ENCODE measurements at places on chromosomes 1 and 21.
A peak's percentile ranks its signal among the peaks of the same experiment; 100 is the strongest.

GRCh38 chr1:244444854-244445253 lies 6.9 kb downstream of the ADSS2 start:
- no peak for DNase-seq

- peak; percentile 55 for DNase-seq
Measured at GRCh38 chr1:167066333-167067122, 23.6 kb downstream of the GPA33 start.

DNA sequence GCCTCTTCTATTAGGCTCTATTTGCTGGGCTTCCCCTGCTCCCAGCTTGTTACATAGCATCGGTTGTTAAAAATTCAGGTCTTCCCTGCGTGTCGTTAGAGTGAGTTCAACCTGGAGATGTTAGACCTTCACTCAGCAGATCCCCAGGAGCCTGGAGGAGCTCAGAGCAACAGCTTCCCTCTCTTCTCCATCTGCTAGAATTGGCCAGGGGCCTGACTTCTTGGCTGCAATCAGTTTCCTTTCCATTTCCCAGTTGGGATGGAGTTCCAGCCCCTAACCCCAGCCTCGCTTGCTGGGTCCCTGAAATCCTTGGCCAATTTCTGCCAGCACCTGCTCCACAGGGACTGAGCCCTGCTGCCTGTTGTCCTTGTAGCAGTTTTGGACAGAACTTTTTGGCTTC lies 55.9 kb downstream of the MT1HL1 start:
- DNase-seq = no peak

DNA sequence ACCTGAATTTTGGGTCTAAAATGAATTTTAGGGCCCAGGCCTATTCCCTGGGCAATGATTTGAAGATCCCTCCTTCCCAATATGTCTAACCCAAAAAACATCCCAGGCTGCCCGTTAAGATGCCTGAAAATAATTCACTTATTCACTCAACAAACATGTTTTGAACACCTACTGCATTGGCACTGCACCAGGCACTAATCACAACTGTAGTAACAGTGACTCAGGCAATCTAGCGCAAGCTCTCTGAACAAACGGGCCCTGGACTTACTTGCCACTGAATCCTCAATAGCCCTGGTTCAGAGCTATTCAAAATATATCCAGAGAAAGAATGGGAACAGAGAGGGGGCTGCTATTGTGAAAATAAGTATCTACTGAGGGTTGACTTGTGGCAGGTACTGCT lies 4.2 kb downstream of the CD244 start:
- DNase-seq = no peak

DNA sequence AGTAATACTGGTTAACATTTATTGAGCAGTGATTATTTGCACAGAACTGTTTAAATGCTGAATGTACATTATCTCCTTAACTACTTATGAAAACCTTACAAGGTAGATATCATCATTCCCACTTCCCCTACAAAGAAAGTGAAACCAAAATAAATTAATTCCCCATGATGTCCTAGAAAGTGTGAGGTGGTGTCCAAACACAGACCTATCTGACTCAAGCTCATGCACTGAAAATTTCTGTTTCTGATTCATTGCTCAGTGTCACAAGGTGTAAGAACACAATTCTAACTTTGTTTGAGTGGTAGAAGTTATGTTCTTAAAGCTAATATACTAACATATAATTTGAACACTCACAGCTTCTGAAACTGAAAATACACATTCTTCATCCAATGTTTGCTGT lies 178.7 kb downstream of the MRPL39 start:
- DNase-seq = no peak

GRCh38 chr1:37338658-37339057 lies 135.7 kb upstream of the ZC3H12A start:
- no peak for DNase-seq

DNA sequence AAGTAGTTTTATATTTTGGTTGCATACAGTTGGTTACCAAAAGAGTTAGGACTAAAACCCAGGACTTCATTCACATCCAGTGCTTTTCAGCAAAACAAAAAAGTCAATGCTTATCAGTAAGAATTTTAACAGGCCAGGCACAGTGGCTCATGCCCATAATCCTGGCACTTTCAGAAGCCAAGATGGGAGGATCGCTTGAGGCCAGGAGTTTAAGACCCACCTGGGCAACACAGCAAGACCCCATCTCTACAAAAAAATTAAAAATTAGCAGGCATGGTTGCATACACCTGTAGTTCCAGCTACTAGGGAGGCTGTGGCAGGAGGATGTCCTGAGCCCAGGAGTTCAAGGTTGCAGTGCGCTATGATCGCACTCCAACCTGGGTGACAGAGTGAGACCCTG lies 47.3 kb downstream of the AKT3 start:
- DNase-seq = no peak

GRCh38 chr1:117137281-117137855 lies 15.8 kb upstream of the TRIM45 start:
- DNase-seq = no peak

DNA sequence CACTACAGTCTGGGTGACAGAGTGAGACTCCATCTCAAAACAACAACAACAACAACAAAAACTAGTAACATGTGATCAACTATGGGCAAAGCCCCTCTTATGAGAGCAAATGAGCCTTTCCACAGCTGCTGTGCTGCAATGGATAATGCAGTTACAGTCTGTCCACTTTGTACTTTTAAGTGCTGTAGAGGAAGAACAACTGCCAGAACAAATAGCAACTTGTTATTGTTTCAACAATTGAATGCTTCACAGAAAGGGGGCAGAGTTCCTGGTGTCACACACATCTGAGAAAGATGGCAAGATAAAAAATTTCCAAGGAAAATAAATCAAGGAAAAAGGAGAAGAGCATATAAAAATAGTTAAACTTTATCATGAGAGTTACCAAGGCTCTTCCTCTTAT lies 243.6 kb upstream of the DMRTA2 start:
- DNase-seq = no peak

DNA sequence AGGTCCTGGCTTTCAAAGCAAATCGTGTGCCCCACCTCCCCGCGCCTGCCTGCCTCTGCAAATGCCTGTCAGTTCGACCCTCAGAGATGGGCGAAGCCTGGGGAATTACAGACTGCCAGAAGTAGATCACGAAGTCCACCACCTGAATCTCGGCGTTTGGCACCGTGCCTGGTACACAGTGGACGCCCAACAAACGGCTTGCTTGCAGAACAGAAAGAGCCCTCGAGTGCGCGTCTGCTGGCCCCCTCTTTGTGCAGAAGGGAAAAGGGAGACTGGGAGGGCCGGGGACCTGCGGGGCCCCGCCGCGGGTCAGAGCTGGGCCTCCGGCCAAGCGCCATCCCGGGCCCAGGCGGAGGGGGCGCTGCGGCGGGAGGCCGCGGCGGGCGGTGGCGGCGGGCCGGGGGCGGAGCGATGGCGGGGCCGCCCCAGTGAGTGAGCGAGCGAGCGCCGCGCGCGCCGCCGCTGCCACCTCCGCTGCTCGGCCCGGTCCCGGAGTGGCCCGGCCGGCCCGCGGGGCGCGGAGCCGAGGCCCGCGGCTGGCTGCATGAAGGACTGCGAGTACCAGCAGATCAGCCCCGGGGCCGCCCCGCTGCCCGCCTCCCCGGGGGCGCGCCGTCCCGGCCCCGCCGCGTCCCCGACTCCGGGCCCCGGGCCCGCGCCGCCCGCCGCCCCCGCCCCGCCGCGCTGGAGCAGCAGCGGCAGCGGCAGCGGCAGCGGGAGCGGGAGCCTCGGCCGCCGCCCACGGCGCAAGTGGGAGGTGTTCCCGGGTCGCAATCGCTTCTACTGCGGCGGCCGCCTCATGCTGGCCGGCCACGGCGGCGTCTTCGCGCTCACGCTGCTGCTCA lies at the start of gene ZDHHC18:
Gene ZDHHC18, plus strand, starts transcription at position 428 of the 845 bp plus-strand sequence. Its CDS starts 117 bp downstream, at position 545.
- DNase-seq = peak; percentile 51

GRCh38 chr1:40394491-40395172 lies 21.1 kb downstream of the SMAP2 start:
- peak; percentile 53 for DNase-seq

DNA sequence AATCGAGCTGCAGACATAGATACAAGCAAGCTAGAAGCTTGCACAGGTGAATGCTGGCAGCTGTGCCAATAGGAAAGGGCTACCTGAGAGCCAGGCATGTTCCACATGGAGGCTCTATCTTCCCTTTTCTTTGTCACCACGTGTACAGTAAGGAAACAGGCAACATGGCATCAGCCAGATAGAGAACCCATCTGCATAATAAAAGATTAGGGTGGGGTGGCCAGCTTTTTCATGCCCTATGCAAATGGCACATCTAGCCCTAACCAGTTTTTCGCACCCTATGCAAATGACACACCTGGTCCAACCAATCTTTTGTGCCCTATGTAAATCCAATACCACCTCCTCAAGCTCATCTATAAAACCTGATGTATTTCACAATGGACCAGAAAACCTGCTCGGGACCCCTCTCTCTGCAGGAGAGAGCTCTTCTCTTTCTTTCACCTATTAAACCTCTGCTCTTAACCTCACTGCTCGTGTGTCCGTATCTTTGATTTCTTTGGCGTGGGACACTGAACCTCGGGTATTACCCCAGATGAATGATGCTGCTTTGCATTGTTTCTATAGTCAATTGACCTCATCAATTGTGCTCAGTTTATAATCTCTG lies 93.9 kb downstream of the SLC30A10 start:
- no peak for DNase-seq

Data from bone marrow (tissue), 2 donors.